Naive thymus-derived CD4-positive, alpha-beta T cell (primary cell): ENCODE measurements at places on chromosomes 12 and 14. TPM values are rescaled to one million over a fixed set of nuclear protein-coding genes. Genes with fewer than 3 reads are reported as not detected.

Gene LHX5
- not detected for total RNA-seq

Gene TXNDC16
- total RNA-seq, result 15.8 TPM

Gene SIX6
- total RNA-seq, result not detected

Gene GOLGA5
- 25.8 TPM for total RNA-seq

Gene STAC3
- 4.2 TPM for total RNA-seq

DNA sequence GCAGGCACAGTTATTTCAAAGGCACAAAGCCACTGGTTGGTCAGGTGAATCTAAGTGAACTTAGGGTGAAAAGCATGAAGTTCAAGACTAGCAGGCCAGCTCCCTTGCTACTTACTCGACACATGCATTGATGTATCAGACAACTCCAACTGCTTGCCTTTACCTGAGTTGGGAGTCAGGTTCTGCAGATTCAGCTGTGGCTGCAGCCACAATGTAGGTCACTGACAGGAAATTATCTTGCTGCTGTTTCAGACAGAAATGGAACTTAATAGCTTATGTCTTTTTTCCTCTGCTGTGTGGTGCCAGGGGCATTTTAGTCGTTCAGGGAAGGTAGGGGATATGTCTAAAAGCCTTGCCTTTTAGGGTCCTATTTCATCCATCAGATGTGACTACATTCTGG lies 125.6 kb upstream of the RPH3A start:
- H3K27ac ChIP-seq, result no peak overlapping the region
- no peaks in the 10 kb centered on the region for H3K36me3 ChIP-seq
- no peak overlapping the region for H3K4me3 ChIP-seq
- DNase-seq, result no peak
- no peaks in the 10 kb centered on the region for H3K27me3 ChIP-seq

DNA sequence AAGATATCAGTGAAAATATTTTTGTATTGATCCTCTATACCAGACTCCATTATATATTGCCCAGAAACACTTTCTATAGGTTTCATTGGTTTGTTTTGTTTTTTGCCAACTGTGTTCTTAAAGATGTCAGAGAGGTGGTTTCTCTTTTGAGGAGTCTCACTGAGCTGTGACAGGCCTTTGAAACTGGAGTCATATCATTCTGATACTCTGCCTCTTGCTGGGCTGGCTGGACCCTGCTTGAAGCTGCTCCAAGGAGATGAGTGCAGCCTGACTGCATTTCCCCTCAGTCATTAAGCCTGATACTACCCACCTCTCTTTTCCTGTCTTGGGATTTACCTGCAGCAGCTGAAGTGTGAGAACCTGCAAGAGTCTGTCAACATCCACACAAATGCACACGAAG lies 16.4 kb upstream of the TAS2R30 start:
- no peaks in the 10 kb centered on the region for H3K4me1 ChIP-seq
- H3K27ac ChIP-seq, result no peak overlapping the region
- H3K36me3 ChIP-seq, result no peaks in the 10 kb centered on the region
- H3K27me3 ChIP-seq, result no peaks in the 10 kb centered on the region
- DNase-seq, result no peak

DNA sequence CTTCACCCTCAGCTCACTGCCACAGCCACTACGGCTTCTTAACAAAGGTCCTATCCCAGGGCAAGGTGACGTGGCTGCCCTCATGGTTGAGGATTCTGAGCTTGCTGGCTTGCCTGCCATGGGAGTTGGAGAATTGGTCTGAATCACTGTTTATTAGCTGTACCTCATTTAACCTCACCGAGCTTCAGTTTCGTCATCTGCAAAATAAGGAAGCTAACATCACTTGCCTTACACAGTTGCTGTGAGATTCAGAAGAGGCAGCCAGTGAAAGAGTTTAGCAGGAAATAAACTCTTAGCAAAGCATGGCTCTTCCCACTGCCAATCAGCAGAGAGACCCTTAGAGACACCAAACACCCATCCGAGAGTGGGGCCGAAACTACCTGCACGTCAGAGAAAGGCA lies 90.1 kb upstream of the KCNA1 start:
- H3K27ac ChIP-seq, result no peak overlapping the region
- no peak overlapping the region for H3K4me3 ChIP-seq
- no peaks in the 10 kb centered on the region for H3K27me3 ChIP-seq
- peaks cover 12% of the 10 kb centered on the region for H3K4me1 ChIP-seq
- no peak for DNase-seq
- no peaks in the 10 kb centered on the region for H3K36me3 ChIP-seq

- peak within 1 kb of the TSS; percentile 85 for H3K4me3 ChIP-seq
- peak; percentile 79 for DNase-seq
- H3K36me3 ChIP-seq, result no peaks in the 10 kb centered on the region
Observed at GRCh38 chr14:32201816-32202490, at the start of gene RNU6-7. RNU6-7 (plus strand) TSS chr14:32202045.

DNA sequence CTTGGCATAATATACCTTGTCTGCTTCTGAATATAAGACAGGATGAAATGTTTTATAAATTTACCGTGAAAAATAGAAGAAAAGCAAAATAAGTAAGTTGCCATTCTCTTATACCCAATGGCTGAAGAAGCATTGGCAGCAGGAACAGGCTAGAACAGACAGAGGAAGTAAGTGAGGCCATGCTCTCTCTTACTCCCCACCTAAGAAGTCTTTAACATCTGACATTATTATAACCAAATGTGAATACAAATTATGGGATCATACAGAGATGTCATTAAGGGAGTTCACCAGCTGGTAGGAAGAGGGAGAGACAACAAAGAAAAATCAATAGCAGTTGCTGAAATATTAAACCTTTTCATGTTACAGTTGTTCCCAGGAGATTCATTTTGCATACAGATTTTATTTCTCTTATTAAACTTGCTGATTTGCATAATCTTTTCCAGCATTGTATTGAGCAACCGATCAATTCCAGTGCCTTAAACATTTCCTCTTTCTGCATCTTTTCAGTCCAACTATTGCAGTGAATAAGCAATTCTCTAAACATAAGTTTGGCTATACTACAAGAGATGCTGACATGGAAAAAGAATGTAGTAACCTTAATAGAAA lies 270.6 kb downstream of the SLC6A15 start:
- H3K4me3 ChIP-seq, result no peak overlapping the region
- no peaks in the 10 kb centered on the region for H3K36me3 ChIP-seq
- no peak for DNase-seq
- no peaks in the 10 kb centered on the region for H3K4me1 ChIP-seq

DNA sequence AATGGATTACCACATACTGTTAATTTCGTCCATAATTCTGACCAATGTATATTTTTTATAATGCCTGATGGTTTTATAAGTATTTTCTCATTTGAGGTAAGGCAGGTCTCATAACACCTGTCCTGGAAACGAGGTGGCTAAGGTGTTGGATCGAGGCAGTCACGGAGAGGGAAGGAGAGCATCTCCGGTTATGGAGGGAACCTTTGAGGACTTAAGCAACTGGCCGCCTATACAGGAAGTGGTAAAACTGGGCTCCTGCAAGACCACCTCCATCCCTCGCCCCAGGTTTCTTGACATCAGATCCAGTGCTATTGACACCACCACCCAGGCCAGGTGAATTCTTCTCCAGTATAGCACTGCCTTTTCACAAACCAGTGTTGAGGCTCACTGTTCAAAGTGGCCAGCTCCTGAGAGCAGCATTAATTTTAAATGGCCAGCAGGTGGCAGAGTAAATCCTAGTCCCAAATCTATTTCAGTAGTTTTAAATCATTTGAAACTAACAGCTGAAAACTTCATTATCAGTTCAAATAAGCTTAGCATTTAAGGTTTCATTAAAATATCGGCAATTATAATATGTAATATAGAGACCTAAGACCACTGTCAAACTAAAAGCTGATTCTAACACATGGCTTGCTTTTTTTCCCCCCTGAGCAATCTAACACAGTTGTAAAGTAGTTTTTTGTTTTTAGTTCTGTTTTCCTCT lies 100.8 kb downstream of the PPM1A start:
- no peaks in the 10 kb centered on the region for H3K36me3 ChIP-seq

DNA sequence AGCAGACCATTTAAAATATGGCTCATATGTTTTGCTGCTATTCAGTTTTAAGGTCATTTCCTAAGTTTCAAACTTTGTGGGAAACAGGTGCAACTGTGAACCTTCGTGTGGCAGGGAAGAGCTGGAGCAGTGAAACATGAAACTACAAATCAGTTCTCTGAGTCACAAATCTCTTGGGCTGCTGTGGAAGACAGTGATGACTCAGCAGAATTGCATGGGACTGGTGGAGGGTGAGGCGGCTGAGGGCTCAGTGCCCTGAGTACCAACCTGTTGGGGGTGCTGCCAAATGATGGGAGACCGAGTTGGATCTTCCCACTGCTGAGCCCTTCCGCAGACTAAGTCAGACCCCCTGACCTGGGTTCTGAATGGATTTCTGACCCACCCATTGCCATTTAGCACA lies 8.4 kb upstream of the CALM1 start:
- H3K27me3 ChIP-seq, result no peaks in the 10 kb centered on the region
- H3K27ac ChIP-seq, result no peak overlapping the region
- H3K4me1 ChIP-seq, result peaks cover 13% of the 10 kb centered on the region
- H3K36me3 ChIP-seq, result no peaks in the 10 kb centered on the region

DNA sequence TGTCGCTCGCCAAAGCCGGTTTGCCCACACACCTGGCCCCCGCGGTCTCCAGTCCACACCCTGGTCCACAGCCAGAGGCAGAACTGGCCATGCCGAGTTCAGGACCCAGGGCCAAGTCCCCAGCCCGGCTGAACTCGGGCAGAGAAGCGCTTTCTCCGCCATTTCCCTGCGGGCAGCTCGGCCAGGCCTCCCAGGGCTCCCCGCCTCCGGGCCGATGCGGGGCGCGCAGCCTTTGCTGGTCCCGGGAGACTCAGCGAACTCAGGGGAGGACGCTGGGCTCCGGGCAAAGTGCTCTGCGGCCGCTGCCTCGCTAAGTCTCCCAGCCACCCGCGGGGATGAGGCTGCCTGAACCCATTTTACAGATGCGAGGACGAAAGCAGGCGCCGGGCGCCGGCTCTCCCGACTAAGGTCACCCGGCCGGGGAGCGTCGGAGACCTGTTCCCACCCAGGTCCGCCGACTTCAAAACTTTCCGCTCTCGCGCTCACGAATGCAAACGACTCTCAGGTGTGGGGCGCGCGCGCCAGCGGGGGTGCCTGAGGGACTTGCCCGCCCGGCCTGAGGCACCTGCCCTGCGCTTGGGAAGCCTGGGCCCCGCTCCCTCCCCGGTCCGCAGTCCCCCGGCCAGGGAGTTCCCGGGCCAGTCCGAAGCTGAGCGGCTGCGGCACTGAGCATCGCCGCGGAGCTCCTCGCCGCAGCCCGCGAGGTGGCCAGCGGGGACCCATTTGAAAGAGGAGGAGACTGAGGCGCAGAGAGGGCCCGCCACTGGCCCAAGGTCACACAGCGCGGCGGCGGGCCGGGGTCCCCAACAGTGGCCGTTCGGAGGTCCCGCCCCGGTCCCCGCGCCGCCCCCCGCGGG lies 627 bp downstream of the TESC start:
- H3K27ac ChIP-seq, result no peak overlapping the region
- peak; percentile 8 for DNase-seq
- H3K27me3 ChIP-seq, result peaks cover 10% of the 10 kb centered on the region
- H3K36me3 ChIP-seq, result no peaks in the 10 kb centered on the region
